ENCODE measurements at places on chromosomes 1 and 21. TPM values are rescaled to one million over a fixed set of nuclear protein-coding genes. Genes with fewer than 3 reads are reported as not detected.

The EFCAB14 gene
- 44.7 TPM for total RNA-seq

The S100A5 gene
- not detected for total RNA-seq

The AVPR1B gene
- not detected for total RNA-seq

The OR10R2 gene
- not detected for total RNA-seq

The HSPG2 gene
- 23.6 TPM for total RNA-seq

The TP73 gene
- total RNA-seq, result not detected

The ANGPTL1 gene
- not detected for total RNA-seq

The FABP3 gene
- total RNA-seq, result 0.93 TPM

The HSD11B1 gene
- total RNA-seq, result not detected

The RASAL2 gene
- 14.0 TPM for total RNA-seq

The NPHS2 gene
- total RNA-seq, result not detected

The MATN1 gene
- total RNA-seq, result not detected

The FCRL2 gene
- not detected for total RNA-seq

The SPRR5 gene
- total RNA-seq, result not detected

The AMY1A gene
- not detected for total RNA-seq

The TACSTD2 gene
- total RNA-seq, result not detected

The COL24A1 gene
- total RNA-seq, result not detected

The TRIM45 gene
- total RNA-seq, result 19.0 TPM

The GCLM gene
- total RNA-seq, result 4.8 TPM

The NKAIN1 gene
- 14.5 TPM for total RNA-seq

The LCE2B gene
- not detected for total RNA-seq

The MYOG gene
- not detected for total RNA-seq

The MIXL1 gene
- 0.31 TPM for total RNA-seq

The CFAP45 gene
- total RNA-seq, result not detected

The RAP1GAP gene
- 3.9 TPM for total RNA-seq

The RGSL1 gene
- not detected for total RNA-seq

The AADACL4 gene
- not detected for total RNA-seq

The OR10J4 gene
- total RNA-seq, result not detected

The OR10Z1 gene
- not detected for total RNA-seq

The MPL gene
- total RNA-seq, result 0.09 TPM

The AMY2B gene
- 10.0 TPM for total RNA-seq

The CD53 gene
- total RNA-seq, result not detected

The COL16A1 gene
- total RNA-seq, result 7.0 TPM

The NR0B2 gene
- total RNA-seq, result not detected

Measured in neural progenitor cell (in vitro differentiated cells).